ENCODE measurements at places on chromosomes 3 and 15.

GRCh38 chr3:72604328-72604727 is 243.9 kb downstream of the SHQ1 start:
- no peak for DNase-seq

DNA sequence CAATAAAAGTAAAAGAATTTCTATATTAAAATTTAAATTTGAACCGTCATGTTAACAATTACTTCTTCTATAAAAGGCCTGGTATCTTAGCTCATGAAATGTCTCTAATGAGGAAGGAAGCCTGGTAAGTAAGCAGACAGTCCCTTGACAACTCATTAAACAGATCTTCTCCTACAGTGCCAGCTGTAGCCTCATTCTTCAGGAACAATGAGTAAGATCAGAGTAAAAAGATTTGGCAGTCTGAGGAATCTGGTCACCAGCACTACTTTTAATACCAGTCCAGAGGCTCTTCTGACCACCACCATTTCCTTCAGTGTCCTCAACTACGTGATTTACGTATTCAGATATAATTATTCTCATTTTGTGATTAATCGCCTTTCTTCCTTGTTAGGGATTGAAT is 955.0 kb upstream of the ALCAM start:
- DNase-seq, result no peak

- peak; percentile 24 for DNase-seq
Measured at GRCh38 chr3:58463181-58463941, 28.5 kb upstream of the KCTD6 start.

- DNase-seq, result no peak
Measured at GRCh38 chr3:3531476-3531875, 267.8 kb upstream of the LRRN1 start.

DNA sequence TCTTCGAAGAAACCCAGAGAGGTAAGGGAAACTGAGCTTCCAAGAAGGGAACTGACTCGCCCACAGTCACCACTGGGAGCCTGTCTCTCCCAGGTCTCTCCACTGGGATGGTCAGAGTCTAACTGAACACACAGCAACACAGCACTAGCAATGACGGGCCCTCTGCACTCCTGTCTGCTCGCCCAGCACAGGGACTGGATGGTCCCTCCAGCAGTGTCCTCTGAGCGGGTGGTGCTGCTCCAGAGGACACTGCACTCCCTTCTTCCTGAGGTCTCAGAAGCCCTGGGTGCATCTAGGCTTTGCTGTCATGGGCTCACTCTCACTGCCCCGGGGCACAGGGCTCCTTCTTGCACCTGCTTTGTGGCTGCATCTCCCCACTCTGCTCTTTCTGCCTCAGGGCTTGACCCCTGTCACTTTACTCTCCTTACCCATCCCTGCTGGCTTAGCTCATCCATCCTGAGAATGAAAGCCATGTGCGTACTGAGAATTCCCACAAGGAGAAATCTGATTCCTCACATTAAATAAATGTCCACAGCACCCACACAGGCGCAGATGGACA is 356.6 kb downstream of the GABRG3 start:
- no peak for DNase-seq

DNA sequence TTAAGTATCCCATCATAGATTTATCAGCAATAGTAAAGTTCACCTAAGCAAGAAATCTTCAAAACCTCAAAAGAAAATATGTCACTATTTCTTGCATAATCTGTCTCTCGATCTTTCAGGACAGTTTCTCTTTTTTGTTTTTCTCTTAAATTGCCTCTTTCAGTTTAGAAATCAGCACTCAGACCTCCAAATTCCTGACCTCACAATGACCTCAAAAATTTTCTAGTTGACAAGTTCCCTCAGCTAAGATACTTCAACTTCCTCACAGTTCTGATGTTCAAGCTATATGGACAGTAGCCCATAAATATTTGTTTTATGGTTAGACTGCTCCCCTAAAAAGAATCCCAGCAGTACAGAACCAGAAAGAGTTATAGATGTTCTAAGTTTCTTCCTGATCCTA is 24.1 kb downstream of the SLC24A5 start:
- DNase-seq, result no peak

GRCh38 chr3:89783341-89783927 is 676.0 kb downstream of the EPHA3 start:
- DNase-seq, result no peak

DNA sequence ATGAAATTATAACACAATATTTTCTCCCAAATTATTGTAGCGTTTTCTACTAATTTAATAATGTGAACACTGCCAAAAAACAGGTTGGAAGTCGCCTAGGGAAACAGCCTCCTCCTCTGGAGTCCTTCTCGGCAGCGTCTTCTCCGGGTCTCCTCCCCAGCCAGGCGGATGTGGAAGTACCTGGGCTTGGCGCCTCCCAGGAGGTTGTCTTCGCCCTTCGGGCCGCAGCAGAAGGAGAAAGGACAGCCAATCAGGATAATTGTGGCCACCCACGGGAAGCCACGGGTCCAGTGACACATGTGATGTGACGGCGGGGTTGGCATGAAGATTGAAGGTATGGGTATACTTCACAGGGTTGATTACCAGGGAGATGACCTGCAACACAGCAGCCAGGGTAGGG is 491.2 kb downstream of the PYDC2 start:
- DNase-seq, result no peak

GRCh38 chr15:82048811-82049210 is 3.0 kb upstream of the MEX3B start:
- no peak for DNase-seq

DNA sequence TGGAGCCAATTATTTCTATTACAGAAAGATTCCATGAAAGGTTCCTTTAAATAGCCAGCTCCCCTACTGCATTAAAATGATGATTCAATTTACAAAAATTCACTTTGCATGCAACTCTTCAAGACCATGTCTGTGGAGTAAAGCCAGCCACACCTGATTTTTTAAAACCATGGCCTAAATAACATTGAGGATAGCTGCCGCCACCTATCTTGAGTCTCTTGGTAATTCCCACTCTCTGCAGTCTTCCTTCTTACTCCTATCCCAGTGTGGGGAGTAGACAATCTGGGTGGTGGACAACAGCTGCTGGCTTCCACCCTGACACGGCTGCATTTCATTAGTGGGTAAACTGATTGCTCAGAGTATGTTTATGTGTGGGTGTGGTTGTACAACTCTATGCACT is 10.7 kb downstream of the LRTM1 start:
- no peak for DNase-seq

GRCh38 chr3:14413381-14414071 is 11.1 kb downstream of the SLC6A6 start:
- DNase-seq, result no peak

DNA sequence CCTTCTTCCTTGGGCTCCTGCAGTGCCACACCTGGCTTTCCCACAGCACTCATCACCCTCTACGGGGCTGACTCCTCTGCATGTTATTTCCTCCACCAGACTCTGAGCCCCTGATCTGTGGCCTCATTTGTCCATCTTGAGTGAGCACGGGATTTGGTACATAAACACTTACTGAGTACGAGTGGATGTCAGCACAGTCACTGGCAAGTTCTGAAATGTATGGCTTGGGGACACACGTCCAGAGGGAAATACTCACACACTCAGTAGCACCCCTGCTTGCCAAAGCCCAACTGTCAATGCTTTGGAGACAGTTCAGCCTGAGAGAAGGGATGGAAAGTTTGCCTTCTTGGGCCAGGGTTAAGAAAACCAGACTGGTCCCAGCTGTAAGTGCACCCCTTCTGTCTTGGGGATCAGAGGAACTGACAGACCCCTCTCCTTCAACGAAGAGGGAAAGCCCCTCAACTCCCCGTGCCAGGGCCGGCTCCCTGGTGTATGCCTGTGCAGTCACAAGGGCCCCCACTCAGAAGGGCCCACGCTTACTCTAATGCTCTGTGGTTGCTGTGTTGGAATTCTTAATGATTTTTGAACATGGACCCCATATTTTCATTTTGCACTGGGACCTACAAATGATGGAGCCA is 71.9 kb downstream of the UMPS start:
- no peak for DNase-seq

GRCh38 chr15:80247320-80247719 is 4.7 kb downstream of the CTXND1 start:
- no peak for DNase-seq

DNA sequence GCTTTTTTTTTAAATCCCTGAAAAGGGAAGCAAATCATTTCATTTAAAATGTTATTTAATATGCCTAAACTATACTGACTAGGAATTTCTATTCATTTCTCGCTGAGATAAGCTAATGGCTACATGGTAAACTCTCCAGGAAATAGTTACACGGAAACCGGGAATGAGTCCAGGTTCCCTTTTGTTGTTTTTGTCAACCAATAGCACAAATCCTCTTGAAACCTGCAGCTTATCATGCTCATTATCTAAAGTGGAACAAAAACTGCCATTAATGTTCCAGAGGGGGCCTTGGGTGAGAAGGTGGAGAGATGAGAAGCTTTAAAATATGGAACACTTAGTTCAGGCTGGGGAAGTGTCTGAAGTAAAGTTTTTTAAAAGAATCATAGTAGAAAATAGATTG is 113.5 kb upstream of the ALCAM start:
- DNase-seq, result no peak

- DNase-seq, result no peak
Measured at GRCh38 chr3:106114848-106115247, 246.0 kb upstream of the CBLB start.

DNA sequence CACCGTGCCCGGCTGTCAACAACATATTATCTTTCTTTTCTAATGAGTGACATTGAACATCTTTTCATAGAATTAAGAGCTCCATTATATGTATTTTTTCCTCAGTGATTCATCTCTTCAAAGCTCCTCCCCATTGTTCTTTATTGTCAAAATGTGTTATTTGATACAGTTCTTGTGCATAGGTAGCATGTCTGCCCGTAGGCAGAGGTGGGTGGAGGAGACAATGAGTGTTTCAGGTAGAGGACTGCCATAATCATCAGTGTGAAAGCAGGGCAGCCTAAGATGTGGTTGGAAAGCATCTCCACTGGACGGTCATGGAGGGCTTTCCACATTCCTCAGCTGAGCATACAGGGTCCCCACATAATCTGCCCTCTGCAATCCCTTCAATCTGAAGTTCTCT is 452.0 kb upstream of the MCTP2 start:
- DNase-seq, result no peak

DNA sequence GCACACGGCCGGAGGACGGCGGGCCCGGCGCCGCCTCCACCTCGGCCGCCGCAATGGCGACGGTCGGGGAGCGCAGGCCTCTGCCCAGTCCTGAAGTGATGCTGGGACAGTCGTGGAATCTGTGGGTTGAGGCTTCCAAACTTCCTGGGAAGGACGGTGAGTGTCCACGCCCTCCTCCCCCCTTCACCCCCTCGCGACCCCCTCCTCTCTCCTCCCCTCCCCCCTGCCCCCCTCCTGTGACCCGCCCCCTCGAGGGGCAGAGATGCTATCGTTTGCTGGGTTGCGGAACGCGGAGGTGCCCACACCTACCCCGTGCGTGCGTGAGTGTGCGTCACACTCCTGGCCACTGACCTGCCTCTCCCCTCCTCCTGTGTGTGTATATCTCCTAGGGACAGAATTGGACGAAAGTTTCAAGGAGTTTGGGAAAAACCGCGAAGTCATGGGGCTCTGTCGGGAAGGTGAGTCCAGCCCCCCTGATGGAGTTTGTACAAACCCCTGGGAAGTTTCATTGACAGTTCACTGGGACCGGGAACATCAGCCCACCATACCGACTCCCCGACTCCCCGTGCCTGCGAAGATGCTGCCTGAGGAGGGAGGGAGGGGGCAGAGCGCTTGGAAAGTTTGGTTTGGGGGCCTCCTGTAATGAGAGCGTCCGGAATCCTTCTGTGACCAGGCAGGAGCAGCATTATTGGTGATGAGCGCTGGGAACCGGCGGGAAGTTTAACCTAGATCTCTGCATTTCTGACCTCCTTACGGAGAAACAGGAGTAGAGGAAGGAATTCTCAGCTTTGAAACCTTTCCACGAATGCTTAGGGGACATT is 795 bp upstream of the SCAANT1 start:
- no peak for DNase-seq

DNA sequence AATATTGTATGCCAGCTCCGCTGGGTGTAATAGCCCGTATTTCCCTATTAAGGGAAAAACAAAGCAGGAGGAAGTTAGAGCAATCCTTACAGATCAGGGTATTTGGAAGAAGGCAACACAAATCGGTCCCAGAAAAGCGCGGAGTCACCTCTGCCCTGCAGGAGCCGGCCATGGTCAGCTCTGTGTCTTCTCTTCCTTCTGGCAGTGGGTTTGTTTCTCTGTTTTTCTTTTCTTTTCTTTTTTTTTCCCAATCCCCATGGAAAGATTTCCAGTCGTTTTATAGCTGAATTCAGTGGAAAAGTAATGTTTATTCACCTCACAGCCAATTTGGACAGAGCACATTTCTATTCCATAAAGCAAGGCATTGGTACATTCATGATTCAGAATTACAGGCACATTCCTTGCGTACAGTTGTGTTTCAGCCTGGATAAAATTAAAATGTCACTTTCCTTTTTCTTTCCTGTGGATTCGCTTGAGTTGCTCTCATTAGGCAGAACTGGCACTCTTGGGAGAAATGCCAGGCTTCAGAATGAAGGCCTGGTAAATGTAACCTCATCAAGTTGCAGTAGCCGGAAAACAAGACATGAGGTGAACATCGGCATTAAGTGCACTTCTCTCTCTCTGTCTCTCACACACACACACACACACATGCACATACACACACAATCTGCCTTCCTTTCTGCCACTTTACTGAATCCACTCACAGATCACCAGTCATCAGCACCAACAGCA is 204.5 kb upstream of the UBE2E1 start:
- DNase-seq, result no peak

- no peak for DNase-seq
Measured at GRCh38 chr3:29454161-29454611, 173.3 kb downstream of the RBMS3 start.

DNA sequence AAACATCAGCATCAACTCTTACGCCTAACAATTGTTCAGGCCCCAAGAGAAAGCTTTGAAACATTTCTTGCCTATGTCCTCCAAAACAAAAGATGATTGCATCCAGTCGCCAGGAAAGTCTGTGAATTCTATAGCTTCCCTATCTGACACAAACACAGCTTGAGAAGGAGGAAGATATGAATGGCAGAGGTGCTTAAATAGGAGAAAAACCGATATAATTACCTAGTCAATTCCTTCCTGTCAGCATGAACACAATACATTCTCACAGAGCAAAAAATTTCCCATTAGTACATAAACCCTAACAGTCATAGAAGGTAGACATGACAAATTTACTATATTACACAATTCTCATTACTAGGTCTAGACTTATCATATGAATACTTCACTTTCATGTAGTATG is 326.5 kb downstream of the CGGBP1 start:
- DNase-seq, result no peak

DNA sequence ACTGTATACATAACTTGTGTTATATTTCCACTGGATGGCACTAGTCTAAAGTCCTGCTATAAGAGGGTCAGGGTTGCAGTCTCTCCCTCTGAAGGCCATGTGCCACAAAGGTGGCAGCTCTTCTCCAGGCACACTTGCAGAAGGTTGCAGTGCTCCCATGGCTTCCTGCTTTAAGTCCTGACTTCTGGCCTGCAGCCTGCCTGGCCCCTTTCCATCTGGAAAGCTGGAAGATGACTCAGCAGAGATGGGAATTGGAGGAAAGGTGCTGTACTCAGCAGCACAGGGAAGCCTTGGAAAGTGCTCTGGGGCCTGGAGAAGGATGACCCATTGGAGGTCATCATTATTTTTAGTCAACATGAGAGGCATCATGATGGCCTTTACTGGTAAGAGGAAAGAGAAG is 40.9 kb upstream of the MRPL3 start:
- peak; percentile 5 for DNase-seq
